ENCODE measurements at places on chromosomes 1 and 21.

- peak; percentile 58 for DNase-seq
Observed at GRCh38 chr1:22976461-22977243, 4.0 kb upstream of the LACTBL1 start.

DNA sequence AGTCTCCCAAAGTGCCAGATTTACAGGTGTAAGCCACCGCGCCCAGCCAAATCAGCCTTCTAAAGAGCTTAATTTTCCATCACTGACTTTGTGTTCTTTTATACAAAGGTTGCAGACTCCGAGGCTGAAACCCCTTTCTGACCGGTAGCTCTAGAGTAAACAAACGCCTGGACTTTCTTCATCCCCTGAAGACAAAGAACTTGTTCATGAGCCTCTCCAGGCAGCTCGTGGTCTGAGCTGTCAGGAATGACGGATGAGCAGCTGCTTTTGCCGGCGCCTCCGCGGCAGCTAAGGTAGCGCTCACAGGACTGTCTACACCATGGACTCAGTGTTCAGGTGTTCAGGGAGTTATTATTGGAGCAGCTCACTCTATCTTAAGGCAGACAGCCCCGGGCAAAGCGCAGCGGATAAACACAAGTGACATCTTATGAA is 128.5 kb upstream of the ERRFI1 start:
- no peak for DNase-seq

DNA sequence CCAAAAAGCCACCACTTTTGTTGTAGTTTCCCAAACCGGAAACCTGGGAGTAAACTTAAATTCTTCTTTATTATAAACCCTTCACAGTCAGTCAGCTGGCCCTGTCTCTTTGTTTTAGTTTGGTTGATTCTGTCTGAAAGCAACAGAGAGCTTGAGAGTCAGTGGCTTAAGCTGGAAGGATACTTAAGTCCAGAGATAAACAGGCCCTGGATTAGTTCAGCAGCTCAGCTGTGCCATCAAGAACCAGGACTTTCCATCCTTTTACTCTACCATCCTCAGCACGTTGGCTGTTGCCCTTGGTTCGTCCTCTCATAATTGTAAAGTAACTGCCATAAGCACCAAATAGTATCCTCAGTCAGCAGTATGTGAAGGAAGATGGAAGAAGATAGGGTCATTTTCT is 4.5 kb downstream of the DESI2 start:
- DNase-seq: no peak

- peak; percentile 45 for DNase-seq
Observed at GRCh38 chr1:41712695-41713094, 206.0 kb downstream of the HIVEP3 start.

- DNase-seq: no peak
Observed at GRCh38 chr21:41367301-41367944, 5.6 kb downstream of the MX2 start.

GRCh38 chr1:239178961-239179360 is 207.4 kb upstream of the CHRM3 start:
- DNase-seq: no peak

GRCh38 chr1:82317671-82318070 is 516.9 kb downstream of the ADGRL2 start:
- DNase-seq: no peak

DNA sequence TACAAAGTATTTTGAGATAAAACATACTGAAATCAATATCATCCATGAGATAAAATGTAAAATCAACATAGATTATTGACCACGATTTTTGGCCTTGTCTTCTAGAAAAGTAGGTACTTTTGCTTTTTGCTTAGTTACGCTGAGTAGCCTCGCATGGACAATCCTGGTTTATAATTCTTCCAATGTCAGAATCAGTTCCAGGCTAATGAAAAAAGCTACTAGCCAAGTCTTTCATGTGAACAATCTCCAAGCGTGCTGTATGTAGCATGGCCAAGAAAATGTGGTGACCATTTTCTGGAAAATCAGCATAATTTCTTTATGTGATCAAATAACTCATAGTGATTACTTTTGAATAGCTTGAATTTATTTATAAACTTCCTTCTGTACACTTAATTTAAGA is 145.8 kb downstream of the NTMT2 start:
- DNase-seq: no peak

- DNase-seq: no peak
Observed at GRCh38 chr1:17636612-17637011, 97.1 kb downstream of the ARHGEF10L start.

DNA sequence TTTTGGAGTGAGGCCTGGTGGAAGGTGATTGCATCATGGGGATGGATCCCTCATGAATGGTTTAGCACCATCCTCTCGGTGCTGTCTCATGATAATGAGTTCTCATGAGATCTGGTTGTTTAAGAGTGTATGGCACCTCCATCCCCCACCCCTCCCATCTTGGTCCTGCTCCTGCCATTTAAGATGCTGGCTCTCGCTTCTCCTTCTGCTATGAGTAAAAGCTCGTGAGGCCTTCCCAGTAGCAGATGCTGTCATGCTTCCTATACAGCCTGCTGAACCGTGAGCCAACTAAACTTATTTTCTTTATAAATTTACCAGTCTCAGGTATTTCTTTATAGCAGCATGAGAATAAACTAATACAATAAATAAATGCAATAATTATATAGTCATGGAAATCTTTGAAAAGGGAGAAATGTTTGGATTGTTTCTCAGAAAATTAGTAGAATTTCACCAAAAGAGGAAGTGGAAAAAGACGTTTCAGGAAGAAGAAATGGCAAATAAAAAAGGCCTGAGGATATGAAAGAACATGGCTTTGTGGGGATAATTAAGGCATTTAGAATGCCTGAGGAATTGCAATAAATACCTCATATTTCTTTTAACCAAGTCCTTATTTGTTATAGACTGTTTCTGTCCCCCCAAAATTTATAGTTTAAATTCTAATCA is 451.2 kb upstream of the ADGRL4 start:
- DNase-seq: no peak

DNA sequence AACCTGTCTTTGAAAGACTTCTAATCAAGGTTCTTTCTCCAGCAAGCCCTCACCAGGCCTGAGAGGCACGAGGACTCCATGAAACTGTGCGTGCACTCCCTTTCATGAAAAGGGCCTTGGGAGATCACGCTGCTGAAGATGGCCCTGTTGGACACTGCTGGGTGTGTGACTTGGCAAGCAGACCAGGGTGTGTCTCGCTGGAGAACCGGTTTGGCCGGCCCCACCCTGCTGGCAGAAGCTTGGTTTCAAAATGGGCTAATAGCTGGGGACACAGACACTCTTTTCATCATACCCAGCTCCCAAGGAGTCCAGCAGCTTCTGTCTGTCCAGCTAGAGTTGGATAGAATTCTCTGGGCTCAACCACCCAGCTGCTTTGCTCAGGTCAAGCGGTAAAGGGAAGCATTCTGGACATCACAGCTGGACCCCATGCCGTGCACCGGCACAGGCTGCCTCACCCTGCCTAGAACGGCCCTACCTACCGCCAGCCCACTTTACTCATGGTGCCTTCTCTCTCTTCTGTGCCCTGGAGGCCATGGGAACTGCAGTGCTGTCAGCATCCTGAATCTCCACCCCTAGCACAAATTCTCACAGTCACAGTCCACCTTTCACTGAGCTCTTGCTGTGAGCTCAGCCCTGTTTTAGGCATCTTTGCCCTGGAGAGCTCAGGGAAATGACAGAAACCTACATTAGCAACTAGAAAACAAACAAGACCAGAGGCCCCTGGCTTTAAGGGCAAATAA is 24.6 kb downstream of the PKP1 start:
- DNase-seq: no peak

DNA sequence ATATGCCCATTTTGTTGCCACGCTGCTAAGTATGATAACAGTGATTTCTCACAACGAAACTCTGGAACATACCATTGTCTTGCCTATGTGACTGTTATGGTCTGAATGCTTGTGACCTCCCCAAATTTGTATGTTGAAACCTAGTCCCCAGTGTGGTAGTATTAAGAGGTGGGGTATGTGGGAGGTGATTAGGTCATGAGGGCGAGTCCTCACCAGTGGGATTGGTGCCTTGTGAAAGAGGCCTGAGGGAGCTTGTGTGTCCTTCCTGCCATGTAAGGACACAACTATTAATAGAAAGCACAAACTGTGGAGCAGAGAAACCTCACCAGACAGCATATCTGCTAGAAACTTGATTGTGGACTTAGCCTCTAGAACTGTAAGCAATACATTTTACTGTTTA is 84.6 kb downstream of the SELENOF start:
- DNase-seq: no peak

DNA sequence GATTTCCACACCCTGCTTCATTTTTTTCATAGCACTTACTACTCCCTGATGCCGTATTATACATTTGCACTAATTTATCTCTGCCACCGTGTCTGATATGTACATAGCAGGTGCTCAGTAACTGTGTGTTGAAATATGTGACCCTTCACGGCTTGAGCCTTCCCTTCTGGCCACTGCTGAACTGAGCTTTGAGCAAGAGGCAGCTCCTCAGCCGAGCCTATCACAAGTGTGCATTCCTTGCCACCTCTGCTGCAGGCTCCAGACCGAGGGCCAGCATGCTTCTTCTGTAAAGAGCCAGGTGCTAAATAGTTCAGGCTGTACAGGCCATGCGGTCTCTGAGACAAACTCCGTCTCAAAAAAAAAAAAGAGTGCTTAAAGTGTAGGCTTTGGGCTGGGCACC is 22.6 kb downstream of the PLEKHM2 start:
- DNase-seq: no peak

DNA sequence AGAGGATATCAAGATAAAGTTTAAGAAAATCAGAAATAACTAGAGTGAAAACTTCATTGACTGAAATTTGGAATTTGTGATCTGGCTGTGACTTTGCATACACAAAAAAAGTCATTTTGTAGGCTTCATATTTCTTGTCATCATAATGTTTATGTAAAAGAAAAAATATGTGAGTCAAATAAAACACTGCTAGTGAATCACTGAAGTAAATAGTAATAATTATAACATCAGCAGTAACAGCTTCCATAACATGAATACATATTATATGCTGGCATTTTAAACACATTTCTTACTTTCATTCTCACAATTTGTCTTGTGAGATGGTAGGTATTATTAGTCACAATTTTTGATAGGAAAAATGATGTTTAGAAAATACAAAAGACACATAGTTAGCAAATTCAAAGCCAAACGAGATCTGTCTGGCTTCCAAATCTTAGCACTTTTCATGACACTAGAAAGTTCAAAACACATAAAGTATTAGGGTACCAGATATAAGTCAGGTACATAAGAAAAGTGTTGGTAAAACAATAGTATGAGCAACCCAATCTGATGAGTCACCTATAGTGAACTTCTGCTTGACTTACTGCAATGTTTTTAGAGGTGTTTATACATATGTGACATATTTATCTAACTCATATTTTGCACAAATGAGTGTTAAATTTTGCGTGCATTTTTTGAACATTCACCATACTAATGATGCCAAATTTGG is 241.0 kb upstream of the SNX7 start:
- DNase-seq: no peak

DNA sequence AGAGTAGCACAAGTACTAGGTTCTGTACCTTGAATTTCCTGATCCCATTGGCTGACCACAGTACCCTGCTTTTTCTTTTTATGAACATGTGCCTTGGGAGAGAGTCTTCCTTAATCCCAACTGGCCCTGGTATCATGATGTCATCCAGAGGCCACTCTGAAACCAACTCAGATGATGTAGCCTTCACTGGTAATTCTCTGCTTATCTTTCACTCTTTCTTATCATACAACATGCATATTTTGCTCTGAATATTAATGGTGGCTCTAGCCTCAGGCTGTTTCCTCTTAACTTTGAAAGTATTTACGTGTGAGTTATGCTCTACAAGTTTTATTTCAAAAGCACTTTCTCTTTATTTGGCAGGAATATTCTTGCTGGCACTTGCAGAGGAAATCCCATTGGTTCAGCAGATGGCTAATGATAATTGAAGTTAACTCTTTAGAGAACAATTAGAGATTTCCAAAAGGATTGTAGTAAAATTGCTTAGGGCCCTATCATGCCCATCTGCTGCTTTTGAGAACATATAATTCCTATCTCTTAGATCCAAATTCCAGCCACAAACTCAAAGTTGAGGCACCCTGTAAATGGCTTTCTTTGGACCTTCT is 86.1 kb downstream of the PTGER3 start:
- DNase-seq: no peak

DNA sequence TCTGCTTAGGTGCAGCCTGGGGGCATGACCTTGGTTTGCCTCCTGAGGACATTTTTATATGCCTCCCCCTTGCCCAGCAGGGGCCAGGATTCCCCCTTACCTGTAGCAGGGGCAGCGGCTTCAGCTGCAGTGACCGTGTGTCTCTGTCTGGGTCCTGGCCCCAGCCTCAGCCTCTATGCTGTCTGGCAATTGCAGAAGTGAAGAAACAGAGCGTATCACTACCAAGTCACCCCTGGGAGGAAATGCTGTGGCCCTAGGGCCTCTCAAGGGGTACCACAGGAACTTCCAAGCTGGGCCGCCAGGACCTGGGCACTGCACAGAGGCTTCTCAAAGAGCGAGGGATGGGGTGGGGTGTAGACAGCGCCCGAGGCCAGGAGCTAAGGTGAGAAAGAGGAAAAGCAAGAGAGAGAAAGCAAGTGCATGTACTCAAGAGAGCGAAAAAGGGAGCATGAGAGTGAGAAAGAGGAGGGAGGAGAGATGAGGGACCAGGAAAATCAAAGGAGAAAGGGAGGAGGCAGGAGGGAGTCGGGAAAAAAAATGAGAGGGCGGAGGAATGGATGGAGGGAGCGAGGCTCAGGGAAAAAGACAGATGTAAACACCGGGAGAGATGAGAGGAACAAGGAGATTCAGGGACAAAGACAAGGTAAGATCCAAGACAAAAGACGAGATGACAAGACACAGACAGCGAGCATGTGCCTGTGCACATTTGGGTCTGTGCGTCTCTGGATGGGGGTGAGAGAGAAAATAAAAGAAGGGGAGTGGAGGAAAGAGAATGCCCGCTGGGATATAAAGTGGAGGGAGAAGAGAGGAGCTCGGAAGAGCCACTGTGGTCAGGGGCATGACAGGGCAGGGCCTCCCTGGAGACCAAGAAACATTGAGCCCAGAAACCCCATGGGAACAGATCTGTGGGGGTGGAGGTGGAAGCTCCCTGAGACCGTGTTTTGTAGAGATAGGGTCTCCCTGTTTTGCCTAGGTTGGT is at the start of gene PTAFR:
Gene PTAFR, minus strand, starts transcription at position 199 of the 979 bp plus-strand sequence. CDS start 25,669 bp downstream, outside the sequence.
- DNase-seq: no peak

DNA sequence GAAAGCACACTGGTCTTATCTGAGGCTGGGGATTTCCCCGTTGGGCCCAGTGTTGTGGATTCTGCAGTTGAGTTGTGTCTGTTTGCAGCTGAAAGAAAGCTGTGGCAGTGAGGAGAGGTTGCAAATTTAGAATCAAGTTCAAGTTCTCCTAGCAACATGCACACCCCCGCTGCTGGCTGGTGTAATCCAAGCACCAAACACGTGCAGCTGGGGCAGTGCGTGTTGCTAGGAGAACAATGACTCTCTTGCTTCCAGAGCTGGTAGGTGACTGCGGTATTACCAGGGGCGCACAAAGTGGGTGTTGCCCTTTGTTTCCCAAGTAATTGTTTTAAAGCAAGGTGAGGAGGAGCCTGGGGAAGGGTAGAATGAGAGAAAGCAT is 91.5 kb downstream of the IER5 start:
- DNase-seq: peak; percentile 58

- no peak for DNase-seq
Observed at GRCh38 chr21:25551569-25551968, 55.7 kb downstream of the MRPL39 start.

GRCh38 chr1:211829343-211830054 is 1.1 kb downstream of the LPGAT1 start:
- peak; percentile 36 for DNase-seq

Measured in left cardiac atrium (tissue), 4 donors.